ENCODE measurements at places on chromosomes 6 and 20.

- DNase-seq, result no peak
Observed at GRCh38 chr6:78476561-78476960, 390.8 kb upstream of the IRAK1BP1 start.

DNA sequence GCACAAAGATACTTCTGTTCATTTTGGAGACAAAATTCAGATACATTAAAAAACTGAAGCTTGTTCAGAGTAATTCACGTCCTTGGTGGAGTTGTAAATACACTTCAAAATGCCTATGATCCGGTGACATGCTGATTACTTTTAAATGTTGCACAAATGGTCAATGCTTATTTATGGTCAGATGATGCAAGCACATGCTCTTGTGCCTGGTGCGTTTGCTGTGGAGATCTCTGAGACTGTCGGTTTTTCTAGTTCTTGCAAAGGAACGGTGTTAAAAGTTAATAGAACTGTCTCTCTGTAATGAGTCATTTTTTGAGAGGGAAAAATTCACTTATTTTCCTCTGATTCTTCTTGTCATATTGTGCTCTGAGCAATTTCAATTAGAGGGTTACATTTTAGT, 45.2 kb upstream of the EDN3 start:
- DNase-seq, result no peak

- no peak for DNase-seq
Observed at GRCh38 chr6:151683381-151683780, 124.1 kb upstream of the ESR1 start.

DNA sequence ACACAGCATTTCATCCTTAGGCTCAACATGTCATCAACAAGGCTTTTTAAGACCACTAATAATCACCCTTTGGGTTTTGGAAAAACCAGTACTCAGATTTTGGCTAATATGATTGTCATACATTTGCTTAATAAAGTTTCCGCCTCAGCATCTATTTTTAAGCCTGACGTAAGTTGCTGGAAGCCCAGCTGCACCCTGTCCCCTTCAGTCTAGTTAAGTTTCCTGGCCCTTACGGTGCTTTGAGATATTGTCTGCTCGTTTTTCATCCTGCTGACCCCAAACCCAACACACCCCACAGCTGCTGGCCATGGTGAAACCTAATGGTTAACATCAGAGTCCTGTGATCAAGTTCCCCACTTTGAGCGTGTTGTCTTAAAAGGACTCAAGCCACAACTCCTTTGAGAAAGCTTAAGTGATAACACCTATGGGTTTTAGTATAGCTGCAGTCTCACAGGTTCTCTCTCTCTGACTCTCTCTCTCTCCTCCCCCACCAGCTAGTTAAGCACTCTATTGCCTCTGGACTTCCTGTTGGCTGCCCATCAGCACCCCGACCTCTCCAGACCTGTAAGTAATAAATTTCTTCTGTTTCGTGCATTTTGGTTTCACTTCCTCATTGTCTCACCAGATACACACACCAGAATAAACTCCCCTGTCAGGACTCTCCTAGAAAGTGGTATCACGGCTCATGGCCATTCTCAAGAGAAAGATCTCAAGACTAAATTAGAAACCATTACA, 802.0 kb downstream of the C6orf118 start:
- no peak for DNase-seq

GRCh38 chr20:47541355-47541922, 39.8 kb downstream of the NCOA3 start:
- DNase-seq, result no peak

- DNase-seq, result no peak
Observed at GRCh38 chr6:25387911-25388310, 108.7 kb downstream of the CARMIL1 start.

DNA sequence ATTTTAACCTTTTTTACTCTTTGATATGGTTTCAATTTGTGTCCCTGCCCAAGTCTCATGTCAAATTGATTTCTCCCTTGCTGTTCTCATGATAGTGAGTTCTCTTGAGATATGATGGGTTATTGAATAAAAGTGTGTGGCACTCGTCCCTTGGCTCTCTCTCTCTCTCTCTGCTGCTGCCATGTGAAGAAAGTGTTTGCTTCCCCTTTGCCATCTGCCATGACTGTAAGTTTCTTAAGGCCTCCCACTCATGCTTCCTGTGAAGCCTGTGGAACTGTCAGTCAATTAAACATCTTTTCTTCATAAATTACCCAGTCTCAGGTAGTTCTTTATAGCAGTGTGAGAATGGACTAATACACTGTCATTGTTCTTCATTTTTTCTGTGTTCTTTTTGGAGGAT, 48.5 kb downstream of the LIN28B start:
- no peak for DNase-seq

GRCh38 chr20:55472704-55473103, 532.6 kb downstream of the CBLN4 start:
- no peak for DNase-seq

DNA sequence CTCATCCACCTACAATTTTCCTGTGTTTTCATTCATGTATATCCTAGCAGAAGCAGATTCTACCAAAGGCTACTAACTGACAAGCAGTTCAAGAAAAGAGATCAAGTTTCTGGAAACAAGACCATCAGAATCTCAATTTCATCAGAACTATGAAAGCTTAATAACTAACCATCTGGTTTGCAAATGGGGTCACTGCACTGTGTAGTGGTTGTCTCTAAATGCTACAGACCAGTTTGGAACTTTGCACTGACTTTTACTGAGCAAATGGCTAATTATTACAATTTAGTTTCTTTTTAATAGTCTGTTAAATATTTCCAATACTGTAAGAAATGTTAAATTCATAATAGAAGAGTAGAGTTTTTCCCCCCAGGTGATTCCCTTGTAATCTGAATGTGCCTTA, 64.5 kb downstream of the REPS1 start:
- no peak for DNase-seq

DNA sequence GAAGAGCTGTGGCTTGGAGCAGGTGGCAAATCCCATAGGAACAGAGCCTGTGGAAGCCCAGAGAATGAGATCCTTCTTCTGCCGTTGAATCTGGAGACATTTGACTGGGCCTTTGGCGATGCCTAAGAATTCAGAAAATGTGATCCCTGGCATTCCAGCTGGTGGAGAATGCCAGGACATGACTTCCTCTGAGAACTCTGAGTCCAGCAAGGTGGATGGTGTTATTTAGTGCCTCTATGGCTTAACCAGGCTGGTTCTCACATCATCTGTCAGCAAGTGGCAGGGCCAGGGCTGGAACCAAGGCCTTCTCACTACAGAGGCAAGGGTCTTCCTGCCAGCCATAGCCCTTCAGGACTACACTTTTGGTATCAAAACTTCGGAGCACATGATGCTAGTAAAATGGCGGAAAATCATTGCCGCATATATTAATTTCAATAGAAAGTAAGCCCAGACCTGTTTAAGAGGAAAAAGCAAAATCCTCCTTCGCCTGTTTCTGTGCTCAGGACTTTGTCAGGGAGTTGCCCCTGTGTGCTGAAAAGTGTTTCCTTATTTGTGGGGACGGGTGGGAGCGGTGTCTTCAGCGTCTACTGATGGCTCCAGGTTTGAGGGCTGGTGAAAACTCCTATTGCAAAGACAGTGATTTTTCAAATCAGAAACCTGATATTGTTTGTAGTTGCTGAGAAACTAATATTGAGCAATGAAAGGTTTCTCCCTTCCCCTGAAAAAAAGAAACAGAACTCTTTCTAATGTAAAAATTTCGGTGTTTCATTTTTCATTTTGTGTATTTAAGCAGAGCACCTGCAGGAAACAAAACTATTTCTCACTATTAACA, 23.9 kb downstream of the DUSP22 start:
- no peak for DNase-seq

DNA sequence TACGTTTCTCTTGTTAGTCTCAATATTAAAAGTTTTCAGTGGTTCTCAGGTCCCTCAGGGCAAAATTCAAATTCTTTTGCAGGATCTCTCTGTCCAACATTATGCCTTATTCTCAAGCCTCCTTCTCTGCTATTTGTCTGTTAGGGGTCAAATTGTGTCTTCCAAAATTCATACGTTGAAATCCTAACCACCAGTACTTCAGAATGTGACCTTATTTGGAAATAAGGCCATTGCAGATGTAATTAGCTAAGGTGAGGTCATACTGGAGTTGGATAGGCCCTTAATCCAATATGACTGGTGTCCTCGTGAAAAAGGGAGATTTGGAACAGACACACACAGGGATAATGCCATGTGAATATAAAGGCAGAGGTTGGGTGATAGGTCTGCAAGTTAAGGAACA, 64.1 kb upstream of the ADGRF1 start:
- DNase-seq, result no peak

DNA sequence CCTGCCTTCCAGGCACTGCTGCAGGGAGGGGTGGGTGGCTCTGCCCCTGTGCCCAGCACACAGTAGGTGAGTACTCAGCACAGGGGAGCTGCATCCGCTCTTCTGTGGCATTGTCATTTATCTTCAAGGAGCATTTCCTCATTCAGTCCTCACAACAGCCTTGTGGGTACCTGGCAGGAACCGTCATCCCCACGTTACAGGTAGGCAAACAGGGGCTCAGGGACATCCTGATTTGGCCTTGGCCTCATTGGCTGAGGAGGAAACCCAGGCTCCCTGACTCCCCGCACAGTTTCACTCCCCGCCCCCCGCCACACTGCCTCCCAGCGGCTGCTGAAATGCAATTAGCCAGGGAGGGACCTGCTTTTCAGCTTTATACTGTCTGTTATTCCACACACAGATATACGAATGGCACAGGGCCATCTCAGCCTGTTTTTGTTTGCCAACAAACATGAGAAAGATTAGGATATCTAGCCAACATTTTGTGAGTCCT, 24.2 kb upstream of the PNPLA1 start:
- DNase-seq, result no peak

- no peak for DNase-seq
Observed at GRCh38 chr6:135117413-135117968, 62.9 kb upstream of the HBS1L start.

DNA sequence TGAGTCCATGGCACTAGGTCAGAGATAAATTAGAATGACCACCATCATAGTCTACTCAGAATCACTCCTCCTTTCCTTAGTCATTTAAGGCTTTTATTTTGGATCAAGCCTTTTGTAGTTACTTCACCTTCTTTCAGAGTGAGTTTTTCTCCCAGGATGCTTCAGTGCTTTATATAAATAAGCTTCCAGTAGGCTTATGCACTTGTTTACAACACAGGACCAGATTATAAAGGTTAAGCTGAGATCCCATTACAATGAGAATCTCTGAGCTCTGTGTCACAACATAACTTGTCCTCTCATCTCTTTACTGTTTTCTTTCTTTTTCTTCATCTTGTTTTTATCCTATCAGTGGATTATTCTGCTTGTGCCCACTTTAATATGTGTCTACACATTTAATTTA, 47.9 kb downstream of the CEP57L1 start:
- no peak for DNase-seq

- no peak for DNase-seq
Observed at GRCh38 chr6:7267466-7268091, 45.4 kb downstream of the SSR1 start.

DNA sequence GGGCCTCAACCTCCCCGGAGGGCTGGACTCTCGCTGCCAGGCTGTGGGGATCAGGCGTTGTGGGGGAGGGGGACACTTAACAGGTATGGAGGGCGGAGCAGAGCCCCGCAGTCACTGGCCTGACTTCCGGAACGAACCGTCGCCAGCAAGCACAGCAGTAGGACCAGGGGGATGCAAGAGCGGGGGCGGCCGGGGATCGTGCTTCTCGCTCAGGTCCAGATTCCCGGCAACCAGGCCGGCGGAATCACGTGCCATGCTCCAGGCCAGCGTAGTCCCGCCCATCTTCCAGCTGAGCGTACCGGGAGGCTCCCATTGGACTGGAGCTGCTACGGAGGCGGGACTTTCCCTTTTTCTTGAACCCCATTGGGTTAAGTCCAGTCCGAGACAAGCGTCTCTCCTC, 10.0 kb upstream of the POU5F1 start:
- no peak for DNase-seq

- no peak for DNase-seq
Observed at GRCh38 chr6:156348849-156349248, 428.3 kb upstream of the ARID1B start.

DNA sequence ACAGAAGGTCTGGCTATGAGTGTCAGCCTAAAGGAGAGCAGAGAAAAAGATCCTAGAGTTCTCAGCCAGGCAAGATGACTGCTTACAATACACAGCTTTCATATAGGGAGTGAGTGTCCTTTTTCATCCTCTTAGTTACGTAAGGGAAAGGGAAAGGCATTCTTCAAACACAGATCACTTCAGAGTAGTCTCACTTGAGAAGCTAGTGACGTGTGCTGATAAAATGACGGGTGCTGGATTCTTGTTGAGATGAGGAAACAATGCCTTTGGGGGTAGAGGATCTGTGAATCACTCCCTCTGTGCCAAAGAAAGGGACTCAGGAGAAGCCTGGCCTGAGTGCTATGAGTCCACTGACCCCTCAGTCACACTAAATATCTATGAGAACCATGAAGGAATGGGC, 117.3 kb downstream of the QRSL1 start:
- DNase-seq, result no peak

GRCh38 chr20:62430311-62430853, 3.0 kb upstream of the RBBP8NL start:
- DNase-seq, result no peak

- no peak for DNase-seq
Observed at GRCh38 chr6:11460001-11460668, 77.4 kb upstream of the TMEM170B start.

DNA sequence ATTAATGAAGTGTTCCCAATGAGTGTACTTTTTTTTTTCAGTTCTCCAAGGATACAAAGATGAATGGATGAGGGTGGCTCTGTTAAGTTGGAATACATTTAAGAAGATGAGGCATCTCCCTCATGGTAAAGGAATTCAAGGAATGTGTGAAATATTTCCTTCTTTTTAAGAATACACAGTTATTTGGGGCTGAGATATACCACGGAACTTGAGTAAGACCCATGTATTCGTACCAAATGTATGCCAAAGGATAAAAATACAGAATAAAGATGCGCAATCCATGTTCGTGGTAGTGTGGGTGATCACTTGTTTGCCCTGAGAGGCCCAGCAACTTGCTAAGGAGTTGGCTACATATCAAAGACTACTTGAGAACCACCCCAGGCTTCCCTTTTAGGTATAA, 164.2 kb upstream of the TCF21 start:
- DNase-seq, result no peak

DNA sequence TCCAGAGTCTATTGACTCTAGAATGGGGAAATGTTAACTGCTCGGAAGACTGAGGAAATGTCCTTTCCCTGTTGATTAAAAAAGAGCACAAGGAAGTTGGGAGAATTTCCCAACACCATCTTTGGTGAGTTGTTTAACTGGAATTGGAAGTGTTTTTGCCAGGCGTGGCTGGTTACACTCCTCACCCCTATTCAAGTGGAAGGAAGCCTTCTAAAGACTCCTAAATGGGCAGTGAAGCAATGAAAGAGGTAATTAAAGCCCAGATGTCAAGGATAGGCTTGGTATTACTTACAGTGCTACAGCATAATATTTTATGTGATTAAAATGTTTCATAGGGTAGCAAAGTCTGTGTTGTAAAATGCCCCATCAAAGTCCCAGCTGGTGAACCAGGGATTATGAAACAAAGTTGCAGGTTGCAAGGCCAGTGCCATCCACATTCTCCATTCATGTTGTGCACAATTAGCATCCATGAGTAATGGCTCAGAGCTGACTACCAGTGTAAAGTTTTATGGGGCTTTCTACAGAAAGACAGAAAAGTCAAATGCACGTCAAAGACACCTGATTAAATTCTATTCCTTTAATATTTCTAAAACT, 52.6 kb downstream of the BTBD3 start:
- no peak for DNase-seq

All from esophagus squamous epithelium (tissue), 5 donors.